H54 (cell line): ENCODE measurements at places on chromosomes 7 and 10.

DNA sequence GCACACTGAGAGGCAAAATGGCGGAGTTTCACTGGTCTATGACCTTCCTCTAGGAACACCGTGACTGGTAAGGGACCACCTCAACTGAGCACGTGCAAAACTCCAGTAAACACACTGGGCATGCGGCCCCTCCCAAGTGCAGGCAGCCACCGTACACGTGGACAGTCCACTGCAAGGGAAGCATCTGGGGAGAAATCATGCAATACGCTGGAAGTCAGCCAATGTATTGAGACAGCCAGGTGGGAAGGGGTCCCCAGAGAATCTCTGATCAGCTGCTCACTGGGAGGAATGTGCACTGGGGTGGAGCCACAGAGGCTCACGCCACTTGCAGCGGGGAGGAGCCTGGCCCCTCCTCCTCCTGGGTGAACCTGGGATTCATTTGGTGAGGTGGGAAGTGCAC lies 49.3 kb downstream of the CFAP46 start:
- DNase-seq: no peak

GRCh38 chr10:111974325-111974724 lies 209.2 kb downstream of the GPAM start:
- no peak for DNase-seq

DNA sequence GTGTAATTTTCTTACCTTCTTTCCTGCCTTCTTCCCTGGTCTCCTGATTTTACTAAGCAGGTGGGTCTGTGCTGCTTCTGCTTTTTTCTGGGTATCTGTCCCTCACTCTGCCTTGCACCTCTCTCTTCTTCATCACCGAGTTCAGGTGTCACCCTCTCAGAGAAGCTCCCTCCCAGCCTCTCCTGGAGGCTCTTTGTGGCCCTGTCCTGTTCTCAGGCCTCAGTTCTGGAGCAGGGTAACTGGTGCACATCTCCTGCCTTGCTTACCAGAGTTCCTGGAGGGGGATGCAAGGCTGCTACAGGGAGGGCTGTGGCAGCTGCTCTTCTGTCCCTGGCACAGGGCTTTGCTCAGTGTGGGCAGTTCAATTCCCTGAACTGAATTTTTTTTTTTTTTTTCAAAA lies 66.1 kb downstream of the RBM33 start:
- DNase-seq: no peak

DNA sequence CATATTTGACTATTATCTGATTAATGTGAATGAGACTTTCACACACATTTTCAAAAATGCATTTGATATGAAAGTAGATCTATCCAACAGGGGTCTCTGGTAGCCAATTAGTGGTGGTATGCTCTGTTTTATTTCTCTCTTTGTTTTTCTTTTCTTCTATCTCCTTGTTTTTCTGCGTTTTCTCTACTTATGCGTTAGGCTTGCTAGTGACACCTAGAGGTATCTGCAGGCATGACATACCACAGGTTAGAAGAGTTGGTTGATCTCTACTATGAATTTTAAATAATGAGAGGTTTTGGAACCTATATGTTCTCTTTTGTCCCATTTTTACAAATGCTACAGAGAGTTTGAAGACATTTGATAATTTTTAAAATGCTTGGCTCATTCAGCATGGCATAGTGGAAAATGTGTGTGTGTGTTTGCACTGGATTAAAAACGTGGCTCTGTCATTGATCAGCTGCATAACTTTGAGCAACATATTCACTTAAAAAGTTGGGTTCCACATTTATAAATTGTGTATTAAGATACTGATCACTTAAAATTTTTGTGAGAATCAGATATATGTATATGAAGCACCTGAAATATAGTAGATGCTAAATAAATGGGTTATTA lies 28.1 kb upstream of the PLXDC2 start:
- no peak for DNase-seq

GRCh38 chr7:101538596-101539459 lies 90.3 kb downstream of the MYL10 start:
- peak; percentile 77 for DNase-seq

- no peak for DNase-seq
Observed at GRCh38 chr10:11036424-11037011, 18.8 kb downstream of the CELF2 start.

- DNase-seq: no peak
Observed at GRCh38 chr10:77872151-77872946, 54.2 kb downstream of the DLG5 start.

- DNase-seq: no peak
Observed at GRCh38 chr10:70761727-70762350, 23.3 kb downstream of the TBATA start.

DNA sequence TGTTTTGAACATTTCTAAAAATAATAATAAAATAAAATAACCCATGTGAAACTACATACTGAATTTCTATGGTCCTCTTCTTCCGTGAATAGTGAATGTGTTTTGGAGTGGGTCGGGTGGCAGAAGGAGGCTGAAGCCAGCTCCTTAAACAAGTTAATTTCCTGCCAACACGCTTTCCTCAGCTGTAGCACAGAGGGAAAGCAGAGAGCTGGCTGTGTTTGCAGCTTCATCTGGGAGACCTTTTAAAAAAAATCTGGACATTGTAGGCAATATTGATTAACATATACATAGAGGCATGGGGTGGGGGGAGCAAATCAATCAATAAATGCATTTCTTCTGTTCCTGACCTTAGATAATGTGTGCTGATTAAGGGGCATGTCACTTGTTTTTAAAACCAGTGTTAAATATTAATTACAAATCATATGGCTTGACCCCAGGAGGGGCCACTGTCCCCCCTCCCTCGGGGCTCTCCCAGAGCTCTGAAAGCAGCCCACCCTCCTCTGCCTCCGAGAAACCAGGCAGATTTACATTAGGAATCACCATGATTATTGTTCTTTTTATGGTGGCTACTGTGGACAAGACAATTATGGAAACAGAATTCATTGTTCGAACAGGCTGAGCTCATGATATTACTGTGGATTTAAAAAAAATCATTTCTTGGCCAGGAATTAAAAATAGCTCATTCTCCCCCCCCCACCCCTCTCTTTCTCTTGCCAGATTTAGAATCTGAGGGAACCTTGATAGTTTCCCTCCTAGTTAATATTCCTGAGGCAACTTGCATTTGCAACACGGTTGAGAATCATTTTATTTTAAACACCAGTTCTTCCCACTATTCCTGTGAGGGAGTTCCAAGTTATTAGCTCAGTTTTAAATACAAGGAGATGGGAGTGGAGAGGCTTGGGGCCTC lies 100.5 kb upstream of the CARD11 start:
- no peak for DNase-seq

DNA sequence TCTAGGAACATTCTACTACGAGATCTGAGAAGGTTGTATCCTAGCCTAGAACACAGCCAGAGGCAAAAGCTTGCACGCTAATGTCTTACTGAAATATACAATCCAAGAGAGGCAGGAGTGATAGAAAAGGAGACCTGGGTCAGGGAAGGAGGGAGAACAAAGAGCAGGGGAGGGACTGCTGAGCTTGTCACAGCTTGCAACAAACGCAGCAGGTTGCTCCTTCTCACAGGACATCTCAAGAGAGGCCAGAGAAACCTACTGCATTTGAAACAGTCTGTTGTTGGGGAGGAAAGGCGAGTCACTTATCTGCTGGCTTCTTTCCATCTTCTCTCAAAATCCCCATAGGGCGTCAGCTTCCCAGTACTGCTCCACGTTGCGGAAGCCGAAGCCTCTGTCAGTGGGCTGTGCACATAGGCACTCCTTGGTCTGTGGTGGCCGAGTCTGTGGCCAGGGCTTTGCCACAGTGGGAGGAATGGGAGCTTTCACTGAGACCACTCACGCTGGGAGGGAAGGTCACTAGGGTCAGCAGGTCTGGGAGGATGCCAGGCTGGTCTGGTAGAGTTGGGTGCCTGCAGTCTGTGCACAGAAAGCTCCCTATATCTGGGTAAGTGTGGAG lies 25.8 kb upstream of the GPNMB start:
- DNase-seq: no peak

DNA sequence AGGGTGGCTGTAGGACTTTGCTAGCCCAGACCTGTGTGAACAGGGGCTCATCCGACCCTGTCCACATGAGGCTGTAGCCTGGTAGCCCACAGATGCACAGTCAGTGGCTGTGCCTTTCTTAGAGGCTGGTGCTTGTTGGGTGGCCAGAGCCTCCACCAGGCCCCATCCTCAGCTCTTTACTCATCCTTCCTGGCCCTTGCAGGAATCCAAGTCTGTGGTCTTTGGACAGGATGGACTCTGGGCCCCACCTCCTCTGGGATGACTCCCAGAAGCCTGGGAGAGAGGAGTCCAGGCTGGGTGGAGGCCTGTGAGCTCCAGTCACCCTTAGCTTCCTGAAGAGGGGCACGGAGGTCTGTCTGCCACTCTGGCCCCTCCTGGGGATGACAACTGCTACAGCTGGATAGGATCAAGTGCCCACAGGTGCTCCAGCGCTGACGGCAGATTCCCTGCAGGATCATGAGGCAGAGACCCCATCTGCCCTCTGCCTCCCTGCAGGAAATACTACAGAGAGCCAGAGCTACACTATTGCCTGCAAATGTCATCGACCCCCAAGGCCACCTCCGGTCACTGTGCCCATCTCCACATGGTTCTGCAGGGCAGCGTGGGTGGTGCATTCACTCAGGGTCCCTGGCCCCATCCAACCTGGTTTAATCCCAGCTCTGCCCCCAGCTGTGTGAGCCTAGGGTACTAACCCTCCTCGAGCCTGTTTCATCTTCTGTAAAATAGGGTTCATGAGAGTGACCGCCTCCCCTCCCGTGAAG lies 114.5 kb downstream of the PTPN20 start:
- peak; percentile 52 for DNase-seq

DNA sequence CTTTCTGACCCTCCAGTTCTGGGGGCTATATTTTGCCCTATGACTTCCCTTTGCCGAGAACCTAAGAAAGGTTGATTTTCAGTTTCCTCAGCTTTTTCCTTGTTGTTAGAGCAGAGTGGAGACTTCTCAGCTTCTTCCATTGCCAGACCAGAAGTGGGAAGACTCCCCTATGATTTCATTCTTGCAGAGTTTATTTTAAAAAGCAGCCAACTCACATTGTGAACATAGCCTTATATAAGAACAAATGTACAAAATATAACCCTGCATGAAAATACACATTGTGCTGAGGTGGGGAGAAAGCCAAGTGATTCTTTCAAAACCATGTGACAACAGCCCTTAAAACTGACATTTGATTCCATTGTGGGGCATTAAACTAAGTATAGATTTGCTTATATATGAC lies 33.8 kb upstream of the FZD8 start:
- DNase-seq: no peak

DNA sequence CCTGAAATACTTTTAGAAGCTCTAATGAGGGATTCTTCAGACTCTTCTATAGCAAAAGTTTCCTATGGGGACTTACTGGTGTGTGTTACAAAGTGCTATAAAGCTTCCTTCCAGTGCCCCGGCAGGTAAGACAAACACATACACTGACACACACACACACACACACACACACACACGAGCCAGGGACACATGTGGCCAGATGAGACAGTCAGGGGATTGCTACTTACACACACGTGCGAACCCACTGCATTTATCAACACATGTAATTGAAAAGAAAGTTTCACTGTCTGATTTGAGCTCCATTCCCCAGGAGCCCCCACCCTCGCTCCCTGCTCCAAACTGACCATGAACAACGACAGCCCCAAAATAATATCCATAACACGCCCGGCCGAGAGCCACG lies 119.8 kb downstream of the PRPF18 start:
- DNase-seq: no peak

DNA sequence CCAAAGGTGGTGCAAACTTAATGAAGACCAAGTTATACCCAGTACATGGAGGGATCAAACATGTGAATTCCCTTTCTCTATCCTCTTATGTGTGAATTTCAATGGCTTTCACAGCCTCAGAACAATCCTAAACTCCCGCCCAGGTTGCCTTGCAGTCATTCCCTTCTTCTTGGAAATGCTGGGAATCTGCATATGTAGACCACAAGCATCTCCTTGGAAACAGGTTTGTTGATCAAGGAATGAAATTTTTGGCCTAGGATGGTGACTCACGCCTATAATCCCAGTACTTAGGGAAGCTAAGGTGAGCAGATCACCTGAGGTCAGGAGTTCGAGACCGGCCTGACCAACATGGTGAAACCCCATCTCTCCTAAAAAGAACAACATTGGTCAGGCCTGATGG lies 77.8 kb upstream of the ABI1 start:
- DNase-seq: no peak

DNA sequence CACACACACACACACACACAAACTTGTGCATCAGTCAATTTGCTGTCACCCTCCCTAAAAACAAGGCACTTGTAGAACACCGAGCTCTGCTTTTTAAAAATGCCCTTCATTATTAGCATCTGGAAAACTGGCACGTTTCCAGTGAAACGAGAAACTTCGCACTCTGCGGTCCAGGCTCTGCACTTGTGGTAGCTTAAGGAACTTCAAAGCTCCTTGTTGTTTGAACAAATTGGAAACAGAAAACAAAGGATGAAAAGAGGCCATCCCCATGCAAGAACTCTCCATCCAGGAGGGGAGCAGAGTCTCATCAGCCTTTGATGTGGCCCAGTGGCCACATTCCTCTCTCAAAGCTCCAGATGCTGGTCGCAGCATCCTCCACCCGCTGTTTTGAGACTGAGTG lies 105.1 kb downstream of the C10orf90 start:
- DNase-seq: no peak

- DNase-seq: no peak
Observed at GRCh38 chr7:1925349-1925748, 255.3 kb downstream of the ELFN1 start.

DNA sequence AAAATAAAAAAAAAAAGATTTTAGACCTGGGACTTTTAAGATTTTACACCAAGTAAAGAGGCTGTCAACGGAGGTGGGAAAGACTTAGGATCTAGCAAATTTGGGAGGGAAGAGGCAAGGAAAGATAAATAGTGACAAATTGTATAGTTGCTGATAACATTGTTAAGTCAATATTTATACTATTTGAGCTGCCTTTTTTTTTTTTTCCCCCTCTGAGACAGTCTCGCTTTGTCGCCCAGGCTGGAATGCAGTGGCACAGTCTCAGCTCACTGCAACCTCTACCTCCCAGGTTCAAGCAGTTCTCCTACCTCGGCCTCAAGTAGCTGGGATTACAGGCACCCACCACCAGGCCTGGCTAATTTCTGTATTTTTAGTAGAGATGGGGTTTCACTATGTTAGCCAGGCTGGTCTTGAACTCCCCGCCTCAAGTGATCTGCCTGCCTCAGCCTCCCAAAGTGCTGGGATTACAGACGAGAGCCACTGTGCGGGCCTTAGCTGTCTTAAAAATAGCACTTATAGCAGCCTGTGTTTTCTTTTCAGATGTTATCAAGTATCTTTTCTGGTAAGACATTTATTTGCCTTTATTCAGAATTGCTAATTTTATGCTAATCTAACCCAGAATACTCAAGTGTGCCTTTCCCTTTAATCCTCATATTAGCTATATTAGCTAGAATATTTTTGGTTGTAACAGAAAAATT lies 94.5 kb downstream of the MMRN2 start:
- no peak for DNase-seq
